ENCODE measurements at places on chromosomes 2 and 18.

GRCh38 chr18:76558881-76559667 lies 64.0 kb upstream of the ZNF516 start:
- DNase-seq: no peak

DNA sequence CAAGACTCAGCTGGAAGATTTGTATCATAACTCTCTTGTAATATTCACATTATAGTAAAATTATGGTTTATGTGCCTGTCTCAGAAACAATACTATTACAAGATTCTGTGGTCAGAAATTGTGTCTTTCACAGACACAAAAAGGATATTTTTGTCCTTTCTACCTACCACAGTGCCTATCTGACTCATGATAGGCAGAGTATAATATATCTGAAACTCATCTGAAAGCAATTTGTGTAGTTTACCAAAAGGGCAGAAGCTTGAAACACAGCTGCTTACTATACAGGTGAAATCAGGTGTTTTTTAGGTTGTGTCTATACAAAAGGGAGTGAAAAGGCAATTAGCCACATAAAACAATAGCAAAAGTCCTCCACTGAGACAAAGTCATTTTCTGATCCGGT lies 10.9 kb downstream of the TMEM200C start:
- no peak for DNase-seq

DNA sequence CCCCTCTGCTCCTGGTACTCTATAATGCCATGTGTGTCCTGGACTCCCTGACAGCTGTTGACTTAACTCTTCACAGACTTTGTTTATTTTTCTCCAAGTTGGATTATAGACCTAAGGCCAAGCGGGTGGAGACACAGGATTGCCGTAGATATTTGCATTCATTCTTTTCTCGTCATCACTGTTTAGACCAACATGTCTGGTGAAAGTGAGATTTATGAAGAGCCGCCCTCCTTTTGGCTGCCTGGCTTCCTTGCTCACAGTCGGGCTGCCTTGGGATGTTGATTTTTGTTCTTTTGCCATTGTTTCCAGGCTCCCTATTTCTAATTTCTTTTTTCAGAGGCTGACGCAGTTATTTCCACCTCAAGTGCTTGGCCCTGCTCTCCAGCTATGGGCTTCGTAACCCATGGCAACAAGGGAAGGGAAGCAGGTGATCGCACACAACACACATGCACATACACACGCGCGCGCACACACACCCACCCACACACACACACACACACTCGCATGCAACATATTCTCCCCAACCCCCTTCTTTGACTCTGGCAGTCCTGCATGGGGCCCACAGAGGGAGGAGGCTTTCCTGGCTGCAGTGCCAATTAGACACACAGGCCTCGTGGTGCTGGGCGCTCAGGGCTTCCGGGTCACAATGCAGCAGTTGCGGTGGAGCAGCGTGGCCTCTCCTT lies 296.5 kb downstream of the MTX2 start:
- DNase-seq: no peak

GRCh38 chr2:17626986-17627385 lies 86.5 kb downstream of the VSNL1 start:
- no peak for DNase-seq

- no peak for DNase-seq
These were observed 224.7 kb downstream of the KCNH7 start for GRCh38 chr2:162613839-162614238.

DNA sequence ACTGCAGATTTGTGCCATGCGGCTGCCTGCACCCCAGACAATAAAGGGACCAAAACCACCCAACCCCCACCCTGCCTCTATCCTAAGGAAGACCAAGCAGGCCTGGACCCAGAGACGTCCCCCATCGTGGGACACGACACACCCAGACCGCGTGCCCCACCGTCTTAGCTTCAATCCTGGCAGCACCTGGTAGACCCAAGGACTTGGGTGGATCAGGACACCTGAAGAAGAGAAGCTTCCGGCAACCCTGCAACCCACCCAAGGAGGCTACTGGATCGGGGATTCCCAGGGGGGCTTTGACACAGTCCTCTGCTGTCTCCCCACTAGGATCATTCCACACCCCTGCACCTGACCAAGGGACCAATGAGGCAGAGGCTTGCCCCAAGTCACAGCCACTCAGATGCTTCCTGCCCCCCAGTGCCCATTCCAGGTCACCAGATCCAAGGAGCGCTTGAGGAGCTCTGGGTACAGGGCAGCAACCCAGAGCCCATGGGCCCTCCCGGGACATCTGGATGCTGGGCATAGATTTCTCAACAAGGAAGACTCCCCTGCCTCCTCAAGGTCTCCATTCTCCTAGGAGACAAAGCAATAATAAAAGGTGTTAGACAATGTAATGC lies 3.6 kb downstream of the ALPI start:
- no peak for DNase-seq

DNA sequence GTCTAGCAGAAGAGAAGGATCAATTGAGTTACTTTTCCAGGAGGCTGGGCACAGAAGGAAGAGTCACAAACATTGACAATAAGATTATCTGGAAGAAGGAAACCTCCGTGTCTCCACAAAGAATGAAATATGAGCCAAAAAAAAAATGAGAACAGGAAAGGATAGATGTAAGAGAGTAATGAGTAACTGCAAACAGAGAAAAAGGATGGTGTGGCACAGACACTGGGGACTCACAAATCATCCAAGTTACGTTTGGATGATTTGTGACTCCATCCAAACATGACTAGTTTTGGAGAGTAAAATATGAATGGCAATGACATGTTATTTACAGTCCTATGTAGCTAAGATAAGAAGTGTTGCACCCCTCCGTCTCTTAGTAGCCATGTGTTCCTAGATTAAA lies 42.8 kb upstream of the MAP2 start:
- no peak for DNase-seq

DNA sequence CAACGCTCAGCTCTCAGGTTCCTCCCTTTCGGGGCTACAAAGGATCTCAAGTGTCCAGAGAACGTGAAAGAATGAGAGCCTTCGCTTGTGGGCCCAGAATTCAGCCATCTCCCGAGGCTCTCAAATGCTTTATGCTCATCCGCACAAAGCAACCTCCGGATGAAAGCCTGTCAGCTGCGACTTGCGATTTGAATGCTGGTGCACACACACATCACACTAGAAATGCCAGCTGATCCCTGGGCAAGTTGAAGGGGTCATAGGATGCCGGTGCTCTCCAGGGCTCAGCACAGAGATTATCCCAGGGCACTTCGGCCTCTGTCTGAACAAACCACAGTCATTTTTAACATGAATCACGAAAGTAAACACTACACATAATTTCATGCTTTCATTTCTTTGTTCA lies 141.8 kb upstream of the MYT1L start:
- DNase-seq: no peak

DNA sequence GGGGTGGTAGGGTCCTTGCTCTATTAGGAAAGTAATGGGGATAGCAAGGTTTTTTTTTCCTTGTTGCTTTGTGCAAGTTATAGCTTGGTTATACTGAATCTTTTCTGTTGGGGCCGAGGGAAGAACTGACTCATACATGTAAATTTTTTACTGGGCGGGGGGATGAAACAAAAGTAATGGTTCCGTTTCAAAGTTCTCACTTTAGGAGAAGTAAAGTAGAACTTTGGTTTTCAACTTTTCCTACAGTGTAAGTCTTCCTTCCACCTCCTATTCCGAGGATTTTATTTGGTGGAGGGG lies 1.1 kb downstream of the AFTPH start:
- DNase-seq: no peak

- DNase-seq: no peak
These were observed 290.8 kb downstream of the DYSF start for GRCh38 chr2:71743995-71744675.

DNA sequence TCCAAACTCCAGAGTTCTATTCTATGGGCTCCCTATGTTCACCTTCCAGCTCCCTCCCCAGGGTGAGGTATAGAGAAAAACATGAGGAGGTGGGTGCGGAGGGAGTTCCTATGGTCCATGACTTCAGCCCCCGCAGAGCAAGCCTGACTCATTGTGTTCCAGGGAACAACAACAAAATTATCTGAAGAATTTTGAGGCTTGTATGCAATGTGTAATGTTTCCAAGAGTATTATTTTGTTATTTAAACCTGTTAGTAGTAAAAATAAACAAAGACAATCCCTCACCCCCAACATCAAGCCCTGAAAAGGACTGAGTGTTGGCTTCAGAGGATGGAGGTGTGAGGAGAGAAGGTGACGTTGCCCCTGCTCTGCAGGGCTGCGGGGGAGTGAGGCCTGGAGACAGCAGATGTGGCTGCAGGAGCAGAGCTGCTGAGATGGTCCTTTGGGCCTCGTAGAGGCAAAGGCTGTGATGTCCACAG lies 29.0 kb downstream of the LAMA3 start:
- DNase-seq: no peak

Data from nucleus accumbens (tissue), 56 donors.